ENCODE measurements at places on chromosomes 2 and 18. TPM values are rescaled to one million over a fixed set of nuclear protein-coding genes. Genes with fewer than 3 reads are reported as not detected.
A peak's percentile ranks its signal among the peaks of the same experiment; 100 is the strongest.

DNA sequence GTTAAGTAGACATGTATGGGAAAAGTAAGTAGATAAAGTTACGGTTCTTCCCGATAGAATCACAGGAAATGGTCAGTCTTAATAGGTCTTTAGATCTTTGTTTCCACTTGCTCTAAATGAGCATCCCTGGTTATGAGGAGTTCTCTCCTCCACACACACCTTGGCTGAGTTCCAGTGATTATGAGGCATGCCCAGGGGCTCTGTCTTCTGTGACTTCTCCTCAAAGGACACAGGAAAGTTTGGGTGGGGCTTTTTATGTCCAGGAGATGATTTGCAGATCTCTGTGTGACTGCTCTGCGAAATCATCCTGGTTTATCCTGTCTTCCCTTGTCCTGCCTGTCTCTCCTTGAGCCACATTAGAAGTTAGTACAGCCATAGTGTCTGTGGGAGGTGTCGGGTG, 83.9 kb upstream of the EML6 start:
- DNase-seq, result no peak

THSD7B gene
- total RNA-seq, result 2.6 TPM

- DNase-seq, result peak; percentile 38
Measured at GRCh38 chr18:48530399-48531081, 8.3 kb upstream of the CTIF start.

C2orf76 gene
- total RNA-seq, result 9.8 TPM

NPPC gene
- not detected for total RNA-seq

DNA sequence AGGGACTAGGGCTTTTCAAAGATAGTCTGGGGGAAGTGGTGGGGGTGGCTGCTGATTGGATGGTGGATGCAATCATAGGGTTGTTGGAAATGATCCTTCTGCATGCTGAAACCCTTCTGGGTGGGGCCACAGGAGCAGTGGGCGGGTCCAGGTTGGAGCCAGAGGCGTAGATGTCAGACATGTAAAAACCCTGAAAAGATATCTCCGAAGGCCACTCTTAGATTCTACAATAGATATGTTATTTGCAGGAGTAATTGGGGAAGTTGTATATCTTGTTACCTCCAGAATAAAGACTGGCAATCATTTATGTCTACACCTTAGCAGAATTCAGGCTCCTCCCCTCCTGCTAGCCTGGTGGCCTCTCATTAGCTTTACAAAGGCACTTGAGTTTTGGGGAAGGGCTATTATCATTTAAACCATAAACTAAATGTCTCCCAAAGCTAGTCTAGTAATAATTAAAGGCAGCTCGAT, 8.2 kb upstream of the FAM98A start:
- peak; percentile 62 for DNase-seq

DNA sequence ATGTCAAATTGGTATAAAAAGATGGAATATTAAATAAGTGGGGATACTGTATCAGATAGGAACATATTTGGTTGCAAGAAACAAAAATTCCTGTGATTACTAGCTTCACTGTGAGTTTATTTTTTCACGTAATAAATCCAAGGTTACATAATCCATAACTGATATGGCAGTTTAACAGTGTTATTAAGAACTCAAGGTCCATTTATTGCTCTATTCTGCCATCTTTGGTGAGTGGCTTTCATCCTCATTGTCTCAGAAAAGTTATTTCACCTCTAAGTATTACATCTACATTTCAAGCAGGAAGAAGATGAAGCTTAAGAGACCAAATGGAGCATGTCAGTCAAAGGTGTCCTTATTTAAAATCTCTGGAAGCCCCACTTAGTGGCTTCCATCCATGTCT, 37.2 kb downstream of the YIPF4 start:
- no peak for DNase-seq

POTEJ gene
- not detected for total RNA-seq

DNA sequence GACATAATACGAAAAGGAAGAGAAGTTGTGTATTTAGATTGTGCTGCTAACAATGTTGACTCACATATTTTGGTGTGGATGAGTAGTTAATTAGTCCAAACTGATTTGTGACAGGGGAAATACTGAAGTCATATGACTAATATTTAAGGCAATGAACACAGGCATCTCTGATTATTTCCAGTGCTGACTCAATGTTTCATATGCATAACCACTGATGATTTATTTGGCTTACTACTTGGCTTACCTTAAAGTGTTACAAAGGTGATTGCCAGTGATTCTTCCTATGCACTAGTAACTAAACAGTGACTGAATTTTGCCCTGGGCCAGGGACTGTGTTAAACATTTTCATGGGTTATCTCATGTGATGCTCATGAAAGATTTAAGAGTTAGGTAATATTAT, 722.6 kb downstream of the METTL4 start:
- DNase-seq, result no peak

DNA sequence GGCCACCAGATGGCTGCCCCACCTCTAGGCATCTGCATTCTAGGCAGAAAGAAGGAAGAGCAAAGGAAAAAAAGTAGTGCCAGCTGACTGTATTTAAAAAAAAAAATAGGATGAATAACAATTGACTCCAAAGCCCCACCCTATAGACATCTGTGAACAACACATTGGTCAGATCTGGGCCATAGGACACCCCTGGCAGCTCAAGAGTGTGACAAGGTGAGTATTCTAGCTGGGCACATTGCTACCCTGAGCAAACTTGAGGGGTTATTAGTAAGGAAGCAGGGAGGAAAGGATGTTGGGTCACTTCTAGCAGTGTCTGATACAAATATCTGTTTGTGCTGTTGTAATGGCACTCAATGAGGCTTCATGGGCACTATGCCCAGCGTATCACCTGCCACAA, 58.6 kb upstream of the NPAS2 start:
- DNase-seq, result no peak

GRCh38 chr2:38039121-38039910, 36.6 kb downstream of the CYP1B1 start:
- no peak for DNase-seq

PRSS56 gene
- total RNA-seq, result not detected

TSGA10 gene
- 12.4 TPM for total RNA-seq

- DNase-seq, result no peak
Measured at GRCh38 chr2:28523902-28524301, 28.0 kb downstream of the PLB1 start.

GRCh38 chr2:197256021-197256420, 54.6 kb downstream of the ANKRD44 start:
- DNase-seq, result no peak

GRCh38 chr2:161990036-161990435, 84.0 kb downstream of the DPP4 start:
- no peak for DNase-seq

DNA sequence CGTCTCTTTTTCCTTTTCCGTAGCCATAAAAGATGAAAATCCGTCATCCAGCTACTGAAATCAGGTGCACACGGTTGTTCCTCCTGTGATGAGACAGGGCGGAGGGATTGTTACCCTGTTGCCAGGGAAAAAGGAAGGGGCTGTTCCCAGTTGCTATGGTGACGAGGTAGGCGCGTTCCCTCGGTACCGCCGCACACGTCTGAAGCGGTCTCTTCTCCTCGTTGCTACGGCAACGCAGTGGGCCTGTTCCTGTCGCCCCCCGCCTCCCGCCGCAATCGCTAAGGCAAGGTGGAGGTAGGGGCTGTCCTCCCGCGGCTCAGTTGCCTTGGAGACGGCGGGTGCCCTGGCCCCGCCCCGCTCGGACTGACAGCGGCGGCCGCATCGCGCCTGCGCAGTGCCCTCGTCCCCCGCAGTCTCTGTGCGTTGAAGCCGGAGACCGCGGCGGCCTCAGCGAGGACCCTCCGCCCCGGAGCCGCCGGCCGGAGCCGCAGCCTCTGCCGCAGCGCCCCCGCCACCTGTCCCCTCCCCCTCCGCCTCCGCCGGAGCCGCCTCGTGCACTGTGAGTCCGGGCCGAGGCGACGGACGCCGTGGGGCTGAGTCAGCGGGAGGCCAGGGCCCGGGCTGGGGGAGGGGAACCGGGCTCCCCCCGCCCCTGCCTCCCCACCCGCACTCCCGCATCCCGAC, at the start of gene MAPRE3:
MAPRE3 (plus strand) TSS at position 394 of the 684 bp plus-strand sequence. CDS start 51,582 bp downstream, outside the sequence.
- peak; percentile 97 for DNase-seq

- DNase-seq, result peak; percentile 68
Measured at GRCh38 chr2:39851651-39852110, 72.6 kb upstream of the THUMPD2 start.

GRCh38 chr18:57813245-57813644, 10.1 kb upstream of the ATP8B1 start:
- DNase-seq, result no peak

DYNAP gene
- total RNA-seq, result not detected

GRCh38 chr2:178069551-178069950, 3.0 kb downstream of the PDE11A start:
- DNase-seq, result no peak

- no peak for DNase-seq
Measured at GRCh38 chr2:138499684-138500083, 1.9 kb upstream of the SPOPL start.

ELOA2 gene
- total RNA-seq, result not detected

CD207 gene
- total RNA-seq, result not detected

ADCYAP1 gene
- not detected for total RNA-seq

DNA sequence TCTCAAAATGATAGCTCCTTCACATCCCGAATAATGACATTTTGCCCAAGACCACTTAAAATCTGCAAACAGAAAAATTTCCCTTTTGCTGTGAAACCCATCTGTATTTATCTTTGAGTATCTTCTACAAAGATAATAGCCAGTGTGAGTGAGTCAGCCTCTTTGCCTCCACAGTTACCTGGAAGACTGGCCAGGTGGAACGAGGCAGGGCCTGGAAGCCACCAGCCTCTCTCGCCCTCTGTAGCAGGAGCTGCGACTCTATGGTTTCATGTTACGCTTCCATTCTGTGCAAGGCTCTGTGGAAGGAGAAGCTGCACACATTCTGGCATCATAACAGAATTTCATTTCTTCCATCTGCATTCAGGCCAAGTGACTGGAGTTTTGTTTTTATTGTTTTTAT, 9.5 kb downstream of the ELP2 start:
- no peak for DNase-seq

DNA sequence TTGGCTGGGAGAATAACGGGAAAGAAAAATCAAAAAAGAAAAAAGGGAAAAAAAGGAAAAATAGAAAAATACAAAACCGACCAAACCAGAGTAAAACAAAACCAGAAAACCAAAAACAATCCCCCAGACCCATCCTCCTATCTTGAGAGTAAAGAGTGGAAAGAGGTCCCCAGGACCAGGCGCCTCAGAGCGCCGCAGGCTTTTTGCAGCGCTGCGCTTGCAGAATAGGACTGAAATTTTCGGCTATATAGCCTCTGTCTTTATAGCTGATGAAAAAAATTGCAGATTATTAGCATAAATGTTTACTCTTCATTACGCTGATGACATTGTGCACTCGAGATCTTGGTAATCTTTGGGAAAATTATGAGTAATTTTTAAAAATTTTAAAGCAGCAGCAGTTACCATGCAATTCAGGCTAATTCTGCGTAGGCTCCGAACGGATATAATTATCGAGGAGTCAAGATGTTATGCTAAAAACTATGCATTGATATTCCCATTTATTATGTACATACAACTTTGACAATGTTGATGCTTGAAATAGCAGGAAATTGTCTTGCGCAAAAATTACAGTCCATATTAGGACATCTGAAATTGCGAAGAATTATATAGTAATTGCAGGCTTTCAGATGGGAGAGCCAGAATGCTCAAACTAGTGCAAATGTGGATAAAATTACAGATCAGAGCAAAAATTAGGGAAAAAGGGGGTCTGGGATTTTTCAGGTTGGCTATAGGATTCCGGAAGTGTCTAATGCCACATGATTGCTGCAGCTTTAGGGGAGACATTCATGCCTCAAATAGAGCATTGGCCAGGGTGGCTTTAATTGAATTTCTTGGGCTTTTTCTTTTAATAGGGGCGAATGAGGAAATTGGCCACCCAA, 8.3 kb downstream of the DLX1 start:
- no peak for DNase-seq

- peak; percentile 49 for DNase-seq
Measured at GRCh38 chr2:226031647-226032501, 632.4 kb downstream of the NYAP2 start.

All from endodermal cell (in vitro differentiated cells).